Mesothelial cell of epicardium (in vitro differentiated cells): ENCODE measurements at places on chromosomes 5 and 9.
A peak's percentile ranks its signal among the peaks of the same experiment; 100 is the strongest.

- DNase-seq = peak; percentile 68
Observed at GRCh38 chr9:131277910-131278701, 1.8 kb upstream of the FAM78A start.

DNA sequence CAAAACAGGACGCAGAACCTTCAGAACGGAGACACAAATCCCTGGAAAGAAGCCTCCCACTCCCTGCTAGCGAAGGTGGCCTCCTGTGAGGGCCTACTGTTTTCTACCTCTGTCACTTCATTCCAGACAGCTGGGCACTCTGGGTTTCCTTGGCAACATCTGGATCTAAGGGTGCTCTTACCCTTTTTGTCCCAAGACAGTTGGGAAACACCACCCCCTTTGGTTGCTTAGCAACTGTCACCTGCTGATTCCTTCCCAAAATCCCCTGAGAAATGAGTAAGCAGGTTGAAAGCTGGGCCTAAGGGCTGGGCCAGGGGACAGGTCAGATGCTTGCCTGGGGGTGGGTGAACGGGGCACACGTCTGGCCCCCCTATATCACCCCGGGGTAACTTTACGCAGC lies 29.4 kb downstream of the NANS start:
- no peak for DNase-seq

DNA sequence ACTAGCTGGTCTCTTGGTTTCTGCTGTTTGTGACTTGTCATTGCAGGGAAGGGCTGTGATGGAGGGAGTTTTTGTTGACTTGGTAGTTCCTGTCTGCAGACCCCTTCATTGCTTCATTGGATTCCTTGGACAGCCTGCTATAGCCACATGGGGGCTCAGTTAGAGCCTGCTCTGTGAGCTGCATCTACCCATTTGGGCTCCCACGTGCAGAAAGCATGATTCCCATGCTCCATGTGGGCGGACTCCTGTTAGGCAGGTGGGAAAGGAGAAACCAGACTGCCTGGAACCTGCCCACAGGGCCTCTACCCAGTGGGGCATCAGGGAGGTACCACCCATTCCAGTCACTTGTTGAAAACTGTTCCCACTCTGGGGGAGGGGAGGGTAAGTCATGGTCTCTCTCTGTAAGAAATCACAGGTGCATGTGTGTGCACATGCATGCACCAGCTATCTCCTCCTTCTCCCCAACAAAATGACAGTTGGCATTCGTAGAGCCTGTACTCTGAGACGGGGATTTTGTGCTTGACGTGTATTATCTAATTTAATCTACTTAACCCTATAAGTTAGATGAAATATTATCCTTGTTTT lies 61.0 kb downstream of the DAPK1 start:
- no peak for DNase-seq

DNA sequence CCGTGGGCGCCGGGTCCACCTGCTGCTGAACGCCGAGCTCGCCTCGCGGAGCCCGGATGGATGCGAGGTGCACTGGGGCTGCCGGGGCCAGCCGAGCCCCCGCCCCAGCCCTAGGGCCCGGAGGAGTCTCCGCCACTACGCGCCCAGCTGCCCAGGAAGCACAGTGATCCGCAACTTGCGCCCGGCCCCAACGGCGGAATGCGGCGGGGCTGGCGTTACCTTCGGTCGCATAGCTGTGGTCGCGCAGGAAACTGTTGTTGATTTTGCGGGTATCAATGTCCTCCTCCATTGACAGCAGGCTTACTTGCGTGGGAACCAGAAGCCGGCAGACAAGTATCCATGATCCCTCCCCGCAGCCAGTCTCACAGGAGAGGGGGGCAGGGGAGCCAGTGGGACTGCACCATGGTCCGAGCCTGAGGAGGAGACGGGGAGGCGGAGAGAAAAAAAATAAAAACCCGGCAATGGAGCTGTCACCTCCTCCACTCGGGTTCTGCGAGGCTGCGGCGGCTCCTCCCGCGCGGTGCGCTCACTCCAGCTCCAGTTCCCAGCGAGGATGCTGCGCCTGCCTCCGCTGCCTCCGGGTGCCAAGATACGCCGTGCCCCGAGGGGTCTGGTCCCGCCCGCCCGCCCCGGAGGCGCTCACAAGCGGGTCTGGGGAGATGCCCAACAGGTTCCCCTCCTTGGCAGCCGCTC lies 628 bp downstream of the PPP2R2B start:
- peak; percentile 70 for DNase-seq

DNA sequence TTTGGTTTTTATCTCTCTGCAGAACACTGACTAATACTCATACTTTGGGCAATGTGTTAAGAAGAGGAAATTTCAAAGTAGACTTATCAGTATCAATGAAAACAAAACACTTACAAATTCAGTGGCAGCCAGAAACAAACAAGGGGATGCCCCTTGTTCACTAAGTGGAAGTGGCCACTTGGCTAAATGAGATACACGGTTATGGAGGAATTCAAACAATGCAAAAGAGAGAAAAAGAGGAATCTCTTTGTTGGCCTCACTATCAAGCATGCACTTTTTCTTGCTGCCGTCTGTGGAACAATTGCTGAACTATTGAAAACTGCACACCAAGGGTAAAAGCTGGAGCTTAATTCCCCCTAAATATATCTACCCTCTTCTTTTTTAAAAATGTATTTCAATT lies 2044.9 kb upstream of the CDH6 start:
- DNase-seq = no peak

DNA sequence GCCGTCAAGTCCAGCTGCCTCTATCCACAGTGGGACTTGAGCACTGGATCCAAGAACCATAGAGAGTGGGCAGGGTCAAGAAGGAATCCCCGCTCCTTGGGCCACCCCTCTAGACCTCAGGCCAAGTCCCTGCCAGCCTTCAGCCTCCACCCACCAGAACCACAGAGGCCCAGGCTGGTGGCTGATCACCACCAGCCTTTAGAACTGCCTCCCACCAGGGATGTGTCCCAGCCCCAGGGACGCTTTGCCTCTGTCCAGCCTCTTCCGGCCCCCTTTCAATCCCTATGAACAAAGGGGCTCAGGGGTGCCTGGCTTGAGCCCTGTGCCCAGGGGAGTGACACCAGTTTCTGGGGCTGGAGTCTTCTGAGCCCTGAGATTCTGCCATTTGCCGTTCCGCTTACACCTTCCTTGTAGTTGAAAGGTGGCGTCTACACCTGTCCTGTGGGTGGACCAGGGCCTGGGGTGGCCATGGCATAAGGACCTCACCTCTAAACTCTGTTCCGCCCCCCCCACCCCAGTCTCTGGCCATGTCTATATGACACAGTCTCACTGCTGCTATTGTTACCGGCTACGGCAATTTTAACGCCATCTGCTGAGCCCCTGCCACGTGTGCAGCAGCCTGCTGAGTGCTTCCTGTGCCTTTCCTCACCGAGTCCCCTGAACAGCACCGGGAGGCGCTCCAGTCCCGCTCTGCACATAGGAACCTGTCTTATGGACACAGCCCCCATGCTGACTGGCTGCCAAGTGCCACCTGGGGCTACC lies 35.7 kb upstream of the ORM1 start:
- DNase-seq = peak; percentile 36

- no peak for DNase-seq
Observed at GRCh38 chr9:87742813-87743428, 17.0 kb downstream of the CTSL start.

- no peak for DNase-seq
Observed at GRCh38 chr5:175219366-175219765, 224.6 kb downstream of the DRD1 start.

DNA sequence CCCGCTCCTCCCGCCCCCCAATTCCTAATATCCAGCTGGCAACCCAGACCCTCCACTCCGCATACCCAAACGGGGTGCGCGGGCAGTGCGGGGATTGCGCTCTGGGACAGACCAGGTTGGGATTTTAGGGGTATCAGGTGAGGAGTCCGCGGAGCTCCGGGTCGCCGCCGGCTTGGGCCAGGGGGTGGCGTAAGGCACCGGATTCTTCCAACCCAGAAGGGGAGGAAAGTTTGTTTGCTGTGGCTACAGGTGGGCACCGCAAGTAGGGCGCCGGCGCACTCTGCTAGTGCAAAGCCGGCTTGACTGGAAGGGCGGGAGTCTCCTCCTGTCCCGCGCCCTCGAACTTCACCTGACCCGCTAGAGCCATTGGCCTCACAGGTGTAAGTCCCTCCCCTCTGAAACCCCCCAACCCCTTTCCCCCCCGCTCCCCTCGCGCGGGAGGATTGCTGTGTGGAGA lies 709 bp downstream of the IQGAP2 start:
- DNase-seq = peak; percentile 39

GRCh38 chr9:38039090-38039906 lies 29.7 kb downstream of the SHB start:
- no peak for DNase-seq

GRCh38 chr5:20649966-20650365 lies 662.0 kb upstream of the CDH18 start:
- no peak for DNase-seq

GRCh38 chr5:177520271-177520670 lies 3.5 kb upstream of the DDX41 start:
- no peak for DNase-seq

GRCh38 chr5:108818613-108819272 lies 71.0 kb downstream of the FER start:
- no peak for DNase-seq

GRCh38 chr9:131447600-131447999 lies 53.7 kb downstream of the PRRC2B start:
- DNase-seq = no peak

DNA sequence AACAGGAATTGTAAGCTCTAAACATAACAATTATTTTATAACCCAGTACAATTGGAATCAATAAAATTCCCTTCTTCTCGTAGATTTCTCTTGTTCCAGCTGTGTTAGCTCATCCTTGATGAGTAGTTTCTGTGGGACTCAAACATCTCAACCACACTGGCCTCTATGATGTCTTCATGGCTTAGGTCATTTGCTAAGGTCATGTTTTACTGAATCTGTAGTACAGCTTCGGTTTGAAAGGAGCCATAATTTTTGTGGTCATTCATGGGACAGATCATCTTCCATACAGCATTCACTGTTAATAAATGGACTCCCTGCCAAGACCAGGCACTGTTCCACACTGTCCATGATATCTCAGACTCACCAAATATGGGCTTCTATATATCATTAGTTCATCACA lies 369.0 kb upstream of the RFX3 start:
- DNase-seq = no peak

GRCh38 chr9:86601697-86602096 lies 247.5 kb upstream of the TUT7 start:
- DNase-seq = no peak

GRCh38 chr5:148909040-148909439 lies 82.6 kb downstream of the ADRB2 start:
- DNase-seq = no peak

GRCh38 chr9:136238342-136238732 lies 7.3 kb downstream of the QSOX2 start:
- DNase-seq = no peak

GRCh38 chr5:139765409-139766217 lies 30.0 kb upstream of the PSD2 start:
- DNase-seq = peak; percentile 82
